ENCODE measurements at places on chromosomes 12 and 14.

DNA sequence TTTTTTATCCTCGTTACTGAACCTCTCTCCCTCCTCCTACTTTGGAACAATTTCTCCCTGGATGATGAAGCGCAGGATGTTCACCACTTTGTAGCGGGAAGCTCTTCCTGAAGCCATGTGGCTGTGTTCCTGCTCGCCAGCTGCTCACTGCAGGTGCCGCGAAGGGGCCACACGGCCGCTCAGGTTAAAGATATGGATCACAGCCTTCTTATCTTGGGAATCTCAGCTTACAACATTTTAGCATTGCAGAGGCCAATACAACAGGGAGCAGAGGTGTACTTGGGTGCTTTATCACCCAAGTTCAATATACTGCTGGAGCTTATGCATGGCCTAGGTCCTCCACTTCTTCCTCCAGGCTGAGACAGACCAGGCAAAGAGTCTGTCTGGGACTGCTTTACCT is 201.2 kb upstream of the G2E3 start:
- no peak for DNase-seq

DNA sequence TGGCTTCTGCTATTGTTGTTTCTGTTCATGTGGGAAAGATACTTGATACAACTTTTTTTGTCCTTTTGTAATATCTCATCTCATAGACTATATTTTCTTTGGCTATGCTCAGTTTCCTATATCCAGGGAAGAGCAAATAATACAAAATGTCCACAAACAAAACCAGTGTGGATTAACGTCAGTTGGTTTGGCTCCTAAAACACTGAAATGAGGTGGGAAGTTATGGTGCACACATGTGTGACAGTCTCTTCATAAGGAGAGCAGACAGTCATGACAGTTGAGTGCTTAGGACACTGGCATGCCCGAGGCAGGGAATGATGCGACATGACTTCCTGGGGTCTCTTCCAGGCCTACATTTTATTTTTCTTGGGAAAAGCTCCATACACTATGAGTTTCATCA is 27.5 kb downstream of the RHOJ start:
- DNase-seq = no peak

DNA sequence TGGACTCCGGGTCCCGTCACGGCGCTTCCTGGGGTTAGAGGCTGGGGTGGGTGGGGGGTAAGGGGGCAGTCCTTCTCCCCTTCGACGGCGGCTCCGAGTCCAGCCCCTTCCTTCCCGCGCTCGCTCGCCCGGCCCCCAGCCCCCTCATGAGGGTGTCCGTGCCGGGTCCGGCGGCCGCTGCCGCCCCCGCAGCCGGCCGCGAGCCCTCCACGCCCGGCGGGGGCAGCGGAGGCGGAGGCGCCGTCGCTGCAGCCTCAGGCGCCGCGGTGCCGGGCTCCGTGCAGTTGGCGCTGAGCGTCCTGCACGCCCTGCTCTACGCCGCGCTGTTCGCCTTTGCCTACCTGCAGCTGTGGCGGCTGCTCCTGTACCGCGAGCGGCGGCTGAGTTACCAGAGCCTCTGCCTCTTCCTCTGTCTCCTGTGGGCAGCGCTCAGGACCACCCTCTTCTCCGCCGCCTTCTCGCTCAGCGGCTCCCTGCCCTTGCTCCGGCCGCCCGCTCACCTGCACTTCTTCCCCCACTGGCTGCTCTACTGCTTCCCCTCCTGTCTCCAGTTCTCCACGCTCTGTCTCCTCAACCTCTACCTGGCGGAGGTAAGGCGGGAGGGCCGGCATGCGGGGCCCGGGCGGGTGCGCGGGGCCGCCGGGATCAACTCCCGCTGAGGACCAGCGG is 500 bp downstream of the GPR137C start:
- peak; percentile 49 for DNase-seq

DNA sequence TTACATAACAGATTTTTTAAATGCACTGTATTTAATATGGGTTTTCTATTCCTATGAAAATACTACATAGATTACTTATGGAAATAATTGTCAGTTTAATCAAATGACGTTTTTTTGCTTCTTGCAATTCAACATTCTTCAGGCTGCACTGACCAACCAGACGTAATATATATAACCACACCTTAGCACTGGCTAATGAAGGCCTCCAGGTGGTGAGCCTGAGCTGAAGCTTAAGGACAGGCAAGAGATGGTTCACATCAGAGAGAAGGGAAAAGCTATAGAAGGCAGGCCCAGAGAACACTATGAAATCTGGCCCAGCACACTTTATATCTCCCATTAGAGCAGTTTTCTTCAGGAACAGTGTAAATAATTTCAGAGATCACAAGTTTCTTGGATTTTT is 2.8 kb upstream of the MDGA2 start:
- no peak for DNase-seq

GRCh38 chr12:3636328-3636727 is 116.6 kb downstream of the CRACR2A start:
- no peak for DNase-seq

- no peak for DNase-seq
Observed at GRCh38 chr14:85958069-85958468, 428.1 kb downstream of the FLRT2 start.

GRCh38 chr12:12642916-12643315 is 31.2 kb downstream of the CREBL2 start:
- no peak for DNase-seq

DNA sequence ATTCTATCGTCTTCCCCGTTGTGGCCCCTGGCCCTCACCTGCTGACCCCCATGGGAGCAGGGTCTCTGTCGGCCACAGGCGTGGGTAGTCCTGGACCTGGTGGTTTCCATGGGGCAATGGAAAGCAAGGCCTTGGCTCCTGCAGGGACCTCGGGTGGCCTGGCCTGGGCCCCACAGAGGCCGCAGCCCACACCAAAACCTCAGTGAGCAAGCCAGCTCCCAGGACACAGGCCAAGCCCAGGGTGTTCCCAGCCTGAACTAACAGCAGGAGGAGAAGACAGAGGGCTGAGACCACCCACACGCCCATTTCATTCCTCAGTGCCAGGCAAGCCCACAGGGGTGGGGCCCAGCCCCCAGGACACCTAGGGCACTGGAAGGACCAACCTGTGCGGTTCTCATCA is 16.9 kb downstream of the ABCB9 start:
- DNase-seq = no peak

DNA sequence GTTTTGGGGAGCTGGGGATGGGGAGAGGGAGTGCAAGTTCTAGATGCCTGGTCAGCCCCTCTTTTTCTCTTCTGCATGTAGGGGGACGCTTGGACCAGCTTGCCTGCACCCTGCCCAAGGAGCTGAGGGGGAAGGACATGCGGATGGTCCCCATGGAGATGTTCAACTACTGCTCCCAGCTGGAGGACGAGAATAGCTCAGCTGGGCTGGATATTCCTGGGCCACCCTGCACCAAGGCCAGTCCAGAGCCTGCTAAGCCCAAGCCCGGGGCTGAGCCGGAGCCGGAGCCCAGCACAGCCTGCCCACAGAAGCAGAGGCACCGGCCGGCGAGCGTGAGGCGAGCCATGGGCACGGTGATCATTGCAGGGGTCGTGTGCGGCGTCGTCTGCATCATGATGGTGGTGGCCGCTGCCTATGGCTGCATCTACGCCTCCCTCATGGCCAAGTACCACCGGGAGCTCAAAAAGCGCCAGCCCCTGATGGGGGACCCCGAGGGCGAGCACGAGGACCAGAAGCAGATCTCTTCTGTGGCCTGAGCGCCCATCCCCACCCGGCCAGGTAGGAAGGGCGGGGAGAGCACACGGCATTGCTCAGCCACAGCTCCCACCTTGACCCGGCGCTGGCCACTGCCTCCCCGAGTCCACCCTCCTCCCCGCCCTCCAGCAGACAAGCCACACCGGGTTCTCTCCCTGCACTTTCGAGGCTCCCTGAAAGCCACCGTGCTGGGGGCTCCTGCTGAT is 14.0 kb downstream of the LRTM2 start:
- no peak for DNase-seq

- no peak for DNase-seq
Observed at GRCh38 chr12:90871726-90872096, 83.3 kb downstream of the CCER1 start.

DNA sequence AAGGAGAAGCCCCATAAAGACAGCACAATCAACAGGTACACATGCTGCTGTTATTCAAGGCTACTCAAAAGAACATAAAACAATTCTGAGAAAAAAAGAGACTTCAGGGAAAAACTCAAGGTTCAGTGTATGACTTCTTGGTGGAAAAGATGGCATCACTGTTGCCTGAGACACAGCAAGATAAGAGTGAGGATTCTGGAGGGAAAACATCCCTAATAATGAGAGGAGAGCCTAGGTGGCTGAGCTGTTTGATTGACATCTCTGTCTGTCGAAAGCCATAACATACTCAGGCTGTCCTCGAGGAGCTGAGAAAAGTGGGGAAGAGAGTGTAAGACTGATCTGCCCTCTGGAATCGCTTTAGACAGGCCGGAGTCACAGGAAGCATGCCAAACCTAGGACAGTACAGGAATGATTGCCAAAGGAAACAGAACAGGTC is 193.4 kb upstream of the AMIGO2 start:
- DNase-seq = no peak

DNA sequence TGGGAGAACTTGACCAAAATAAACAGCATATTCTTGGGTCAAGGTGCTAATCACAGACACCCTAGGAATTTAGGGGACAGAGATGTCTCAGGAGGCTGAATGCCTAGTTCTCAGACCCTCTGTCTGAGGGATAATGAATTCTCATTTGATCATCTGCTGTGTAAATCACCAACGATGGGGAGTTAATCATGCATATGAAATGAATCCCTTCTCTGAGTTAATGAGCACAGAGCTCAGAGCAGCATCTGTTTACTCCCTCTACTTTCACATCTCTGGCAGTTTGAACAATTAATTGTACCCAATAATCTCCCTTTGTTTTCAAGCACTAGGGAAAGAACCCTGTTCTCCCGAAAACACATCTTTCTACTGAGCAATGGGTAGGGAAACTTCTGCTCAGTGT is 129.4 kb upstream of the SRRM4 start:
- DNase-seq = no peak

DNA sequence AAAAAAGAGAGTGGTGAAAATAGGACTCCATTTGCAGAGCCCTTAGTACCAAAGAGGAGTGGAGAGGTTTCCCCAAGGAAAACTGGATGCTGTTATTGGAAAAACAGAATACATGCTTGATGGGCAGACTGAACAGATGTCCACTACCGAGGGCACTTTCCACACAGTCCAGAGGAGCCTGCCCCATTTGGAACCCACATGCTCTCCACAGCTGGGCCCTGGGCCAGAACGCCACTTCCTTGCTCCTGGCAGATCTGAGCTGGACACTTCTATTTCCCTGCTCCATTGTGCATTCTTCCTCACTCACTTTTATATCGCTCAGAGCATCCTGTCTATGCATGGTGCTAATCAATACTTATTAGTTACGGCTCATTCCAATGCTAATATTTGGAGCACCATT is 249.9 kb downstream of the SLC15A4 start:
- no peak for DNase-seq

- no peak for DNase-seq
Observed at GRCh38 chr12:10310926-10311720, 3.5 kb downstream of the KLRD1 start.

- no peak for DNase-seq
Observed at GRCh38 chr14:59207506-59207933, 19.1 kb downstream of the DAAM1 start.

- DNase-seq = no peak
Observed at GRCh38 chr12:115758877-115759620, 518.4 kb downstream of the MED13L start.

DNA sequence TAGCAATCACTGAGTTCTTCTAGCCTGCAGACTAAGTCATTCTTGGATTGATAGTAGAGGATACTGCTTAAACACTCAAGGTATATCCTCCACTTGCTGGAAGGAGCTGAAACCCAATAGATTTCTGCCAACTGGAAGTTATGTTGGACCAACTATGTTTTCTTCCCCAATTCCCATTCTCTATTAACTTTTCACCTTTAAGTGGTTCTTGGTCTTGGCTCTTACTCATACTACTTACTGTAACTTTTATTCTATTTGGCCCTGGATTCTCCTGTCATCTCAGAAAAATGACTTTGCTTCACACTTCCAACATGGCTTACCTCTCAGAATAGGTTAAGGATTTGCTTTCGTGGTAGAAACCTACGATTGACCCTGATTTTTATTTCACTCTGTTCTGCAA is 244.9 kb downstream of the ADAMTS20 start:
- DNase-seq = no peak

- no peak for DNase-seq
Observed at GRCh38 chr14:68730811-68731425, 61.9 kb downstream of the ZFP36L1 start.

GRCh38 chr14:55671641-55672040 is 91.6 kb downstream of the KTN1 start:
- DNase-seq = no peak

GRCh38 chr12:69978020-69978419 is 153.0 kb downstream of the MYRFL start:
- DNase-seq = no peak

DNA sequence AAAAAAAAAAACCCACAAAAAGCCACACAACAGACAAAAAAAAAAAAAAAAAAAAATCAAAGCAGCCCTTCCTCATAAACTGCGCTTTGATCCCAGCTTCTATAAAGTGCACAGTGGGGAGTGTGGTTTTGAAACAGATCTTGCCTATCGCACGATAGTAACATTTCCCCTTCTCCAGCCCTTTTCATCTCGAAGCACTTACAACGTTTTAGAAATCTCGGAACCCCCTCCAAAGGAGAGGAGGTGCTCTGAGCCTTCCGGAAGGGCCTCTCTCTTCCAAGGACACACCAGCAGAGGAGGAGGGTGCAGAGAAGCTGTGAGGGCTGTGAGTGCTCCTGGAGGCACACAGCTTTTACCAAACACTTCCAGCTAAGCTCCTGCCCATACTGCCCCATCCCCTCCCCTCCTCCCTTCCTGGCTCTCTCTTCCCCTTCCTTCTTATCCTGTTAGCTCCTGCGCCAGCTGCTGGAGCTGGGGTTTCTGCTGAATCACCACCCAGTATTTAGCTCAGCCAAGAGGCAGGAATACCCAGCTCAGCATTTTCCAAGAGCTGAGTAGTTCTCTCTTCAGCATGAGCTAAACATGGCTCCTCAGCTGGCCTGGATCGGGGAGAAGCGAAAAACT is 28.4 kb downstream of the SLC7A8 start:
- DNase-seq = no peak

DNA sequence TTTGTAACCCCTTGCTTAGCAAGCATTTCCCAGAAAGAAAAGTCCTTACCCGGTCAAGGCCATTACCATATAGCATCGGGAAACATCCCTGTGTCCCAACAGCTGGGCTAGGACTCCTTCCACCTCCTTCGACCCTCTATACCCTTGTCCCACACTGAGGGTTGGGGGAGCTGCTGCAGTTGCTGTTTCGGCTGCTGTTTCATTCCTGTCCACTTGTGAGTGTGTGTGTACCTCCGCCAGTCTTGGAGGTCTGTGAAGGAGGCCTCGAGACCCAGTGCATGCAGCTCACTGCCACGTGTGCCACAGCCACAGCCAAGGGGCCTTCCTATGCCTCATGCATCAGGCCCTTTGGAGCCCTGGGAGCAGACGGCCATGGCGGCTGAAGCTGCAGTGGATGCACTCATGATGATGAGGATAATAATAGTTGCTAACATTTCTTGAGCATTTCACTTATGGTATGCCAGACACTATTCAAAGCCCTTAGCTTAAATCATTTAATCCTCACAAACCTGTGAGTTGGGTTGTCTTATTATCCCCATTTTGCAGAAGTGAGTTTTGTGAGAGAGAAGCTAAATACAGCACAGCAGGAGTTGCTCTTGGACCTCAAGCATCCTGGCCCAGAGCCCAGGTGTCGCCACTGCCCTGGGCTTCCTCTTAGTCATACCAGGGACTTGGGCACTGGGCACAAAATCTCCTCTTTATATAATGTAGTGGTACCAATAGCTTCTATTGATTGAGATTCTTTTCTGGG is 156.5 kb downstream of the PRKCH start:
- DNase-seq = peak; percentile 67

Measured in activated CD4-positive, alpha-beta T cell treated with anti-CD3 and anti-CD28 coated beads for 48 hours (primary cell).